Mesenteric fat pad (tissue), 1 donor: ENCODE measurements at places on chromosomes 4 and X.

DNA sequence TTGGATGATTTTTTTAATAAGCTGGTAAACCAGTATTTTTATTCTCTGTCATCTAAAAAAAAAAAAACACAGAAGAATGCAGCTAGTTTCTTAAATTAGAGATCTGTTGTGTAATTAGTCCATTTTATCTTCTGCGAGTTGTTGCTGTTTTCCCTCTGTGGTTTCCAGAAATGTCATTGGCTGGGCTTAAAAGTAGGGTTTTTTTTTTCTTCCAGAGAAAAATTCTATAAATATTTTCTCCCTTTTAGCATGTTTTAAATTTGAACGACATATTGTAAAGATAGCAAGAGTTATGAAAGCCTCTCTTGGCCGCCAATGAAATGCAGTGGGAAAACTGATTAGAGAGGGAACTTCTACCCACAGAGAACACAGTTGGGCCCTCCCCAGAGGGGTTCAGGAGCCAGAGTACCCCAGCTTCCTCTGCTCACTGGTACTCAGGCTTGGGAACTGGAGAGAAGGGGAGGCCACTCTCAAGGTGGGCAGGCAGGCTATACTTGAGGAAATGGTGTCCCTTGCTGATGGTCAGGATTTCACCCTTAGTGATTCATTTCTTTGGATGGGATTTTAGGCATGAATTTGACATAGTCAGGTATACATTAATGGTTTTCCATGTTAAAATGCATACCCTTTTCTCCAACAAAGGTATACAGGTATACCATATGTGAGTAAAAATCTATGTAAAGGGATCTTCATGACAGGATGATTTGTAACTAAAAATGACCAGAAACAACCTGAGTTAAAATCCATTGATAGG is 166.1 kb downstream of the BCOR start:
- no peak for DNase-seq

GRCh38 chr4:8081621-8082516 is 76.7 kb downstream of the ABLIM2 start:
- DNase-seq: no peak

DNA sequence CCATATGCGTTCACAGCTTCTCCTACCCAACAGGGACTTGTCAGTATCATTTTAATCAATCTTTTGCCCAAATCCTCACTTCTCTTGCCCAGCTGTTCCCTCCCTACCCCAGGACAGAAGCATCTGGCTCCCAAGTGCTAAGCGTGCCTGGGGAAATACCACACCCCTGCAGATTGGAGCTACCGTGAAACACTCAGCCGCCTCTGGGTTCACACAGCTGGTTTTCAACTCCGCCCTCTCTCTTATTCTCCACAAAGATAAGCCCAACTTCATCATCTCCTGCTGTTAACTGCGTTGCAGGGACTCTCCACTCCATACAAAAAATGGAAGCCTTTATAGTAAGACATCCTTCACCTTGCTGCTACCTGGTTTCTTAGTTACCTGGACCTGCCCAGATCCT is 147.3 kb upstream of the FTHL17 start:
- no peak for DNase-seq

DNA sequence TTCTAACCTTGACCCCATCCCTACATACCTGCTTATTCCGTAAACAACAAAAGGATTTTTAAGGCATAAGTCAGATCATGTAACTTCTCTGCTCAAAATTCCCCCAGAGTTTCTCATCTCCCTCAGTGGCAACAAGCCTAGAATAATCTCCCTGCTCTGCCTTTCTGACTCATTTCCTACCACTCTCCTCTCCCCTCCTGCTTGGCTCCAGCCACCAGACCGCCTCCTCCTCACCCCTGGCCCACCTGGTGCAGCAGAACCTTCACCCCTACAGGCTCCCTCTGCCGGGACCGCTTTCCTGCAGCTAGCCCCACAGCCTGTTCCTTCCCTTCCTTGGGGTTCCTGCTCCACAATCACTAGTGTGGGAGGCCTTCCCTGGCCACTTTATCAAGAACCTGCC is 32.1 kb downstream of the TSPAN5 start:
- DNase-seq: no peak

DNA sequence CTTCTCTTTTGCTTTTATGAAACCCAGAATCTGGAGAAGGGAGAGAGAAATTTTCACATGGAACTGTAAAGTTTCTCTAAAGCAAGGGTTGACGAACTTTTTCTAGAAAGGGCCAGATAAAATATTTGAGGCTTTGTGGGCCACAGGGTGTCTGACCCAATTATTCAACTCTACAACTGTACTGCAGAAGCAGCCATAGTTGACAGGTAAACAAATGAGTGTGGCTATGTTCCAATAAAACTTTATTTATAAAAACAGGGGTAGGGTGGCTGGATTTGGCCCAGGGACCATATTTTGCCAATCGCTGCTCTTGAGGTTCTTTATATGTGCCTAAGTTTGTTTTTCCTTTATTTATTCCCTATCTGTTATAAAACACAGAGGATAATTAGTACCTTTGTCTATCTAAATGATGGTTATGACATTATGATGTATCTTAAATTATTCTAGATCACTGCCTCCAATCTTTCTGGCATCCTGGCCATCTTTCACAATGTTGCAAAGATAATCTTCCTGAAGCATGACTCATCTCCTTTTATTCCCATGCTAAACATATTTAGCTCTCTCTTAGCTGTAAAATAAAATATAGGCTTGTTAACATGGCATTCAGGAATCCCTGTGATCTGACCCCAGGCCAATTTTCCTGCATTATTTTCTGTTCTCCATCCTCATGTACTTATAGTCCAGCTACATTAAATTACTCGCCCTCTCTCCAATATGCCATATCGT is 106.8 kb upstream of the CBLL2 start:
- no peak for DNase-seq

GRCh38 chr4:4395371-4395770 is 8.5 kb downstream of the NSG1 start:
- no peak for DNase-seq
